ENCODE measurements at places on chromosomes 7 and 10.
A peak's percentile ranks its signal among the peaks of the same experiment; 100 is the strongest.

DNA sequence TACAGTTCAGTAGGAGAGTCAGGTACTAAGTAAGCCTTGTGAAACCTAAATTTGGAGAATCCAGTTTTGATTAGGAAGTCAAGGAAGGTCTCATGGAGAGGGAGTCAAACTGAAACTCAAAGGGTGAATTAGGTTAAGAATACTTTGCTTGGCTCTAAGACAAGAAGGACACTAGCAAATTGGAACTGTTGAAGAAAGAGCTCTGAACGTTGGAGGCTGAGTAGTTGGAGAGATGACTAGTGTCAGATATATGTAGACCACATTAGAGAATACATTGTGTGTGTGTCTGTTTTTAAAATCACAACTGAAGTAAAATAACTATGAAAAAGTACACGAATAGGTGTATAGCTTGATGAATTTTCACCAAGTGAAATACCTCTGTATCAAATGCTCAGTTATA, 6.3 kb downstream of the VPS26A start:
- no peak for DNase-seq

DNA sequence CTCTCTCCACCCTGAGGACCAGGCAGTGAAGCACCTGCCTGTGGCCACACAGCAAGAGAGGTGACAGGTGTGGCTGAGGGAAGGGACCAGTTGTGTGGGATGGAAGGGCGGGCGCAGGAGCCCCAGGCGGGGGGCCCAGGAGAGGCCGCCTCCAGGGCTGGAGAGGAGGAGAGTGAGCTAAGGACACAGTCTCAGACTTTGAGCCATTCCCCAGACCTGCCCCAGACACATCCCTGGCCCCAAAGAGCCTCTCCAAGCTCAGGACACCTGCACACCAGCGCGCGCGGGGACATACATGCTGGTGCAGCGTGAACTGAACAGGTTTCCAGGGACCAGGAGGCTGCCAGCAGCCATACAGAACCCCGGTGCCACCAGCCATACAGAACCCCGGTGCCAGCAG, 237.3 kb downstream of the MAD1L1 start:
- no peak for DNase-seq

DNA sequence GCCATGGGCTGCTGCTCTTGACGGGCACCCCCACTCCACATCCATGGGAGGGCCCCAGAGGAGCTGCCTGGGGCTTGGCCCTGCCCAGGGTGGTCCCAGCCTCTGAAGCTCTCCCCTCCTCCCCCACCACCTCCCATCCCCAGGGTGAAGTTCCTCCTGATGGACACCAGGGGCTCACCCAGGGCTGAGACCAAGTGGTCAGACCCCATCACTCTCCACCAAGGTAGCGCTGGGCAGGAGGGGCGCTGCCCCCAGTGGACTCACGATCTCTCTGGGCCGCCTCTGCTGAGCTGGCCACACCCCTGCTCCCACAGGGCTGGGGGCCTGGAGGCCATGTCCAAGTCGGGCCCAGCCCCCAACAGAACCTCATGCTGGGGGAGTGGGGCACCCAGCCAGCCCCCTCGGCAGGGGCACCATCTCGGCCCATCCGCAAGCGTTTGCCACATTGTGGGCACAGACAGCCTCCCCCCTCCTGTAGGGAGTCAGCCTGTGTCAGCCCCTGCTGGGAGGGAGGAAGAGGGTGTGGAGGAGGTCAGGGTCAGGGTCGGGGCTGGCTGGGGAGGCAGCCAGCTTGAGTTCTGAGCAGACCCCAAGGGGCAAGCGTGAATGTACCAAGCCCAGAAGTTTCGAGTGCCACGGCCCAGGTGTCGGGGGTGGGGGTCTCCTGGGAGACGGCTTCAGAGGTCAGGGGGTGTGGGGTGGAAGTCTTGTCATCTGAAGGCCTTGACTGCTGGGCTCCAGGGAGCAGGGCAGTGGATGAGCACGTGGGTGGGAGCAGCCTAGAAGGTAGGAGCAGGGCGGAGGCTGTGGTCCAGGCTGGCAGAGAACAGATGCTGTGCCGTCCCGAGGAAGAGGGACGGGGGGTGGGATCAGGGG, 2.8 kb downstream of the UPK3B start:
- DNase-seq: peak; percentile 31

DNA sequence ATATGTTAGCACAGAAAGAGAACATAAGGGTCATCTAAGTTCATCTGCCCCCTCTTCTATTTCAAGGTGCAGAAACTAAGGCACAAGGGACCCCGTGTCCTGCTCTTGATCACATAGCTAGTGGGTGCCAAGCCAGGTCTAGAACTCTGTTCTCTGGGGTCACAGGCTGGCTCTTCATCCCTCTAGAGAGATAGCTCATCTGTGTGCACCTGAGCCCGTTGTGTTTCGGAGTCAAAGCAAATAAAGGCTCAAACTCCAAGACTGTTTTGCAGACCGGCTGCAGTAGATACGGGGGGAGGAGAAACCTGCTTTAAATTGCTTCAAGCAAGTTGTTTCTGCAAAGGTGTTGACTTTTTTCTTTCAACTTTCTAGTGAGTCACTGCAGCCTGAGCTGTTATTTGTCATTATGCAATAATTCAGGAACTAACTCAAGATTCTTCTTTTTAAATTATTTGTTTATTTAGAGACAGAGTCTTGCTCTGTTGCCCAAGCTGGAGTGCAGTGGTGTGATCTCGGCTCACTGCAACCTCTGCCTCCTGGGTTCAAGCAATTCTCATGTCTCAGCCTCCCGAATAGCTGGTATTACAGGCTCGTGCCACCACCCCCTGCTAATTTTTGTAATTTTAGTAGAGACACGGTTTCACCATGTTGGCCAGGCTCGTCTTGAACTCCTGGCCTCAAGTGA, 6.5 kb downstream of the BLVRA start:
- no peak for DNase-seq

GRCh38 chr10:72637398-72637857, 11.5 kb upstream of the MICU1 start:
- no peak for DNase-seq

- DNase-seq: no peak
These were observed 28.7 kb downstream of the DGKI start for GRCh38 chr7:137818036-137818435.

- peak; percentile 22 for DNase-seq
These were observed 191.2 kb upstream of the PRSS1 start for GRCh38 chr7:142557971-142558582.

- DNase-seq: no peak
These were observed 187.9 kb upstream of the MALRD1 start for GRCh38 chr10:18860631-18861240.

DNA sequence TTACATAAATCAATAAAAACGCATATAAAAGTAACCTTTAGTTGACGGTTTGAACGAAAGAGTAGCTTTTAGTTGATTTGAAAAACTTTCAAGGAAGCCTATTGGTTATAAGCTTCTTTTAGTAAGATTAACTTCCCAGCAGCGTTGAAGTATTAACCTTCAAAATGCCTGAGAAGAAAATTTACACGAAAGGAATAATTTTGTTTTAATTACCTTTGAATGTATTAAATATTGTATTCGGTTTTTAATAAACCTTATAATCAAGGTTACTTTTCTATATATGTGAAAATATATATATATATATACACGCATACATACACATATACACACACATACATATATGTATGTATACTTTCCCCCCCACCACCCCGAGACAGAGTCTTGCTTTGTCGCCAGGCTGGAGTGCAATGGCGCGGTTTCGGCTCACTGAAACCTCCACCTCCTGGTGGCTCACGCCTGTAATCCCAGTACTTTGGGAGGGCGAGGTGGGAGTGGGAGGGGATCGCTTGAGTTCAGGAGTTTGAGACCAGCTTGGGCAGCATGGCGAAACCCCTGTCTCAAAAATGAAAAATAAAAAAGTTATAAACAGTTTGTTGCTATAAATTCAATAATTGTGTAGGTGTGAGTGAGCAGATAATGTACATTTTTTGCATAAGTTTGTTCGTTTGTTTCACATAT, 57.6 kb upstream of the EZH2 start:
- peak; percentile 66 for DNase-seq

DNA sequence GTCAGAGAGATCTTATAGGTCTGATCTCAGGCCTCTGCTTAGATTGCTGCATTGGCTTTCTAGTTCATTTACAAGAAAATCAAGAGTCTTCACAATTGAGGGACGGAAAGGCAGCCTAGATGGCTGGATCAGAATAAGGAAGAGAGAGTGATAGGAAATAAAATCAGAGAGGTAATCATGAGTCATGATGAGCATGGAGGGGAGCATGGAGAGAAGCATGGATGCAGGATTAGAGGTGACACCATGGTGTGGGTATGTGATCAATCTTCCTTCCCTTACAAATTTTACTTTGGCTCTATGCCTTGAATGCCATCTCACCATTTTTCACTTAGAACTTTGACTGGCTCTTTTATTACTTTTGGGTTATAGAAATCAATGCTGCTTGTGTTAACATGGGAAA, 1.4 kb downstream of the BCCIP start:
- no peak for DNase-seq

DNA sequence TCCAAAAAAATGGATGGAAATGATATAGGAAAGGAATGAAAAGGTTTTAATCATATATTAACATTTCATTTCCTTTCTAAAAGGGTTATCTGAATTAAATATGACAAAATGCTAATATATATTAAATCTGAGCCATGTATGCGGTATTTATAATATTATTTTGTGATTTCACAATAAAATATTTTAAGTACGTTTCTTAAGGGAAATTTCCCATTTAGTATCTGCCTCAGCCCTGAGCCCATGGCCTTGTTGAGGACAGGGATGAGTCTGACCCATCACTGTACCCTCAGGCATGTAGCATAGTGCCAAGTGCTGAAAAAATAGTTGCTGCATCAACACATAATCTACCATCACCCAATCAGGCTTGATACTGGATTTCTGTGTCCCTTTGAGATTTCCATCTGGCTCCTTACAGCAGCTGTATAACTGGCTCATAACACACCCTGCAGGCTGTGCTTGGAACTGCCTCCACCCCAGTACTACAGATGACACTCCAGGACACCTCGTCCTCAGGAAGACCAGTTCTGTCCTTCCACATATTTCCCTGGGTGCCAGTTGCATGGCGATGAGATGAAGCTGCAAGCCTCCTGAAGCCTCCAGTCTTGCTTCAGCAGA, 59.4 kb upstream of the ASAH2 start:
- peak; percentile 4 for DNase-seq

DNA sequence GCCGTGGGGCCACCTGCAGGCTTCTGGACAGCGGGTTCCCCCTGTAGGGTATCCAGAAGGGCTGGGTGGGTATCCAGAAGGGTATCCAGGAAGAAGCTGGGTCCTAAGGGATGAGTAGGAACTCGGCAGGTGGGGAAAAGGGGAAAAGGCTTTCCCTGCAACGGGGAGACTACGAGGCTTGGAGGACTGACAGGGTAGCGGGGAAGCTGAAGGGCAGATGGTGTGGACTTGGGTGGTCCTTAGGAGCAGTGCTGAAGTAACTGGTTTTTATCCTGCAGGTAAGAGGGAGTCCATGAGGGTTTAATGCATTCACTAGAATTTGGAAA, 525 bp downstream of the UBE2D4 start:
- no peak for DNase-seq
